ENCODE measurements at places on chromosomes 4 and X.

DNA sequence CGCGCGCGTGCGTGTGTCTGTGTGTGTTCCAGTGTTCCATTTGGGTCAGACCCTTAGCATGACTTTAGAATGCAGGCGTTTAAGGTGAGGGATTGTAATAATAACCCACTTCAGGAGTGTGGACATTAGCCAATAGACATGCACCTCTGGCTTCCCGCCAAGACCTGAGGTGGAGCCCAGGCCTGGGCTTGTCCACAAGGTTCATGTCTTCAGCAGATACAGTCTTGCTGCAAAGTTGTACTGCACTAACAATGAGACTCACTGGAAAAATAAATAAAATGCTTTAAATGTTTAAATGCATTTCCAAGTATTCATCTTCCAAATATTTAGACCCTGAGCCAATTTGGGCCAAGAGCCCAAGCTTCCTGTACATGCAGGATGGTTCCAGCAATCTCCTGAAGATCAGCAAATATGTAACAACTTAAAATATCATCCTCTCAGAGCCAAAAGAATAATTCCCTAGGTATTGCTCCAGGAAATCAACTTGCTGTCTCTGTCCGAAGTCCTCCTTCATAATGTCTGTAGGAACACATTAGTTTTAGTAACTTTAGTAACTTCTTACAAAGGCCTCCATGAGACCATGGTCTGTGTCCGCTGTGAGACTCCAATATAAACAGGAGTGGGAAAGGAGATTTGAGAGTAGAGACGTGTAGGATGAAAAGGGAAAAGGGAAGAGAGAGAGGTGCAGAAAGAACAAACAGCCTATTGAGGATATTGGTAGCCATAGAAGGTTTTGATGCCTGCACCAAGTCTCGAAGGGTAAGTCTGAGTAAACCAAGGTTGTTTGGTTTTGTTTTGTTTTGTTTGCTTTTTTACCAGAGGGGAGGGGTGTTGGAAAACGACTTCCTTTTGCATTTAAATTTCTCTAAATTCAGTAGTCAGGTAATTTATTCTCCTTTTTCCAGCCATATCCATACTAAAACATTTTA is 98.5 kb upstream of the KLF3 start:
- no peak for DNase-seq

- no peak for DNase-seq
Observed at GRCh38 chr4:119227690-119228089, 15.2 kb downstream of the USP53 start.

GRCh38 chr4:48297256-48297846 is 27.7 kb upstream of the TEC start:
- DNase-seq = no peak

GRCh38 chrX:152900937-152901445 is 3.1 kb downstream of the ZNF185 start:
- DNase-seq = no peak

GRCh38 chrX:95885074-95885473 is 799.6 kb upstream of the DIAPH2 start:
- no peak for DNase-seq

DNA sequence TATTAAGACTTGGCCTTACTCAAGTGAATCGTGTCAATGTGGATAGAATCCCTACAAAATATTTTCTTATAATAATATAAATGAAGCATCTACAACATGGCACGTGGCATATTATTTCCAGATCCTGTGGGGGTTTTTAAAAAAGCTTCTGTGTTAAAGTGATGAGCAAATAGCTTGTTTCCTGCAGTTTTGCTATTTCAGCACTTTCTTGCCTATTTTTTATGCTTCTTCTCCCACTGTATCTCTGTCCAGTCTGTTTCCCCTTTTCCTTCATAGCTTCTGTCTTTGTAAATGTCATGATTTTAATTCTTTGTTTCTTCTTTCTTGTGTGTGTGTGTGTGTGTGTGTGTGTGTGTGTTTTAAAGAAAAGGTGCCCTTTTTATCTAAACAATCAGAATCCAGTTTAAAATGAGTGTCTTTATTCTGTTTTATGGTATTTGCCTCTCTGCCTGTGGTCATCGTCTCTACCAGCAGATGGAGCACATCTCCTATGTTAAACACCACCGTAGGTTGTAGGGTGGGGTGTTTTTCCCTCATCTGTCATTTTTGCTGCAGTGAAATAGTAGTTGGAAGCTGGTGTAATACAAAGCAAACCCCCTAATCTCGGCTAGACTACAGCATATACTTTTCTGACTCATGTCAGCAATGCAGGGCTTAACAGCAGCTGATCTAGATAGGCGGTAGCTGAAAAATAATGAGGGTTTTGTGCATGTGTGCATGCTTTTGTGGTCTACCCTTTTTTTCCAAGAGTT is 33.1 kb downstream of the FTHL17 start:
- no peak for DNase-seq

Data from stimulated activated CD4-positive, alpha-beta T cell treated with anti-CD3 and anti-CD28 coated beads, Interleukin-2, amount 100 ng/mL, for 4 hours (primary cell).